HS-27A (cell line): ENCODE measurements at places on chromosomes 2 and 18.

DNA sequence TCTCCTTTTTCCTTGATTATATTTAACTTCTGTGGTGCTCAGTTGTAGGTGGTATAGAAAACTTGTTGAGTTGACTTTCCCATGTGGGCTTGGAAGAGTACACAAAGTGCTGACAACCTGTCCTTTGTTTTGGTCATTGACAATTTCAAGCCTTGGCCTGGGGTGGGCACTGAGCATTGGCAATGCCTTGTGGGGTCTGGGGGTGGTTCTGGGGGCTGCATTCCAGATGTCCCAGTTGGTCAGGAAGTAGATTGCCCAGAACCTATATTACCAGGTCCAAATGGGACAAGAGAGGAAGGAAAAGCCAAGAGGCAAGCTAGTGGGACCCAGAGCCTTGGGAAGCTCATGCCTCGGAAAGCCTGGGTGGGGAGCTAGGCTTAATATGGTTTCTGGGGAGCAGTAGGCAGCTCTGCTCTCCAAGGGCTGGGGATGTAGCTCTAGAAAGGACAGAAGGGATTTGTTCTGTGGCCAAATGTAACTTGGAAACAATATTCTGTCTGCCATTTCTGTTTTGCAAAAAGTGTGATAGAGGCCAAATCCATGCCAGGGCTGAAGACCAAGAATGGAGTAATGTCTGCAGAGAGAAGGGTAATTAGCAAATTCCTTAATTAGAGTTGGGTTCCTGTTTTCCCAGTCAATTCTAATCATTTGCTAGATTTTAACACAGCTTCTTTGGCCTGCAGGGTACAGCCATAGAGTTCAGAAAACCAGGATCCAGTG, 87.4 kb downstream of the SLC4A3 start:
- no peak for DNase-seq

- DNase-seq = no peak
Measured at GRCh38 chr2:7847321-7847720, 834.5 kb upstream of the ID2 start.

GRCh38 chr2:17272652-17273525, 245.4 kb downstream of the RAD51AP2 start:
- no peak for DNase-seq

- DNase-seq = no peak
Measured at GRCh38 chr2:163551616-163552373, 184.0 kb downstream of the FIGN start.

DNA sequence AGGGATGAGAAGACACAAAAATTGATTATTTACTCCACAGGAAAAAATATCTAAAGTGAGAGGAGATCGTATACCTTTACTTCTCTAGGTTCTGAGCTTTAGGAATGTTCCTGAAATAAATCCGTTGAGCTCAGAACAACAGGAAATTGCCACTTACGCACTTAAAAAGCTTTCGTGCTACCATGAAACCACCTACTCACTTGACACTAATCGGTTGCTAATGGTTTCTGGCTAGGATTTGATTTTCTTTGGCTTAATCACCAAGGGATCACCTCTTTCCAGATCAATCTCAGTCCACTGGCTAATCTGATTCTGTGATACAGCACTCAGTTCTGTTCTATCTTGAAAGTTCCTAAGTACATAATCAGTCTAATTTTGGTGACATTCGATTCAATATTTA, 419.6 kb downstream of the DLGAP1 start:
- no peak for DNase-seq

DNA sequence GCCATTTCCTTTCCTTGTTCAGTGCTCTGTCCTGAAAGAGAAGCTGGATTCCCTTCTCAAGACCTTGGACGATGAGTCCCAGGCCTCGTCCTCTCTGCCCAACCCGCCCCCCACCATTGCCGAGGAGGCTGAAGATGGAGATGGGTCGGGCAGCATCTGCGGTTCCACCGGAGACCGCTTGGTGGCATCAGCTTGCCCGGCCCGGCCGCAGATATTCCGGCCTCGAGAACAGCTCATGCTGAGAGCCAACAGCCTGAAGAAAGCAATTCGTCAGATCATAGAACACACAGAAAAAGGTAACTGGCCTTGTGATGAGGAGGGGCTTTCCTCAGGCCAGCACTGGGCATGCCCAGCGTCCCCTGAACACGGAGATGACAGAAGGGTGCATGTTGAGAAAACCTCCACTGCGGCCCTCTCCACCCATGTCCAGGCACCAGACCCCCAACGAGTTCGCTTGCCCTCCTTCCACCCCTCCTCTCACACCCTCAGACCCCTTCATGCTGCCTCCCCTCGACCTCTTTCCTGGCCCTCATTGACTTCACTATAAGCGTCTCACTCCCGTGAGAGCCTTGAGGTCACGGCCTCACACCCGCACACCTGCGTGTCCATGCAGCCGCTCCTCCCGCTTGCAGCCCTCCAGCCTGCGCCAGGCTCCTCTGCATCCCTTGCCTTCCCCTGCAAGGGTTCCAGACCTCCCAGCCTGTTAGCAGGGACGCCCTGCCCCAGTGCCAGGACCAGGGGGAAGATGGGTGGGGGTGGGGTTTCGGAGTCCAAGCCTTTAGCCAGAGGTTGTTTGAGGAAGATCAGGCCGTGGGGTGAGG, 95.0 kb downstream of the DGKD start:
- no peak for DNase-seq

- no peak for DNase-seq
Measured at GRCh38 chr2:235979753-235980435, 188.3 kb downstream of the GBX2 start.

DNA sequence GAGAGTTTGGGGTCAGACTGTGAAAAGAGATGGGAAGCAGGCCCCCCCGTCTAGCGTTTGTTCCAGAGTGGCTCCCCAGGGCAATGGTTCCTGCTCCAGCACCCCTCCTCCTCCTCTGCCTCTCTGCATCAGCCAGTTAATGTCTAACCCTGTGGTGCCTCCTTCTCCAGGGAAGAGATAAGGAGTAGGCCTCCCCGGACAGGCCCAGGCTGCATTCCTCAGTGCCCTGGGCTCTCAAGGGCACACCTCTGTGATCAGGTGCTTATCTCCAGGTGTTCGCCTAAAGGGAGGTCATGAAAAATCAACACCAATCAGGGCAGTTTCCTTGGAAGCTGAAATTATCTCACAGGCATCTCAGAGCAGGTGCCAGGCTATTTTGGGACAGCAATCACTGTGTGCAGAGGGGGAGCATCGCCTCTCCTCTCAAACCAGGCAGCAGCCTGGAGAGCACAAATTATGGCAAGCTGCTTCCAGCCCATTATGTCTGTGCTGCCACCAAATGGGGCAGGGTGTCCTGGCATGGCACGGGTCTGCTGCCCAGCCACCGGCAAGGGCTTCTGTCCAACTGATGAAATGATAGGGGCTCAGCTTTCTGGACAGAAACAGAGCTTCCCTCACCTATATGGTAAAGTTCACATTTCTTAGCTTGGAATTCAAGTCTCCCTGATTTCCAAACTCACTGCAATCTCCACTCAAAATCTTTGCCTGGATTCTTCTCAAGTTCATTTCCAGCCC, 255.8 kb upstream of the SLC14A2 start:
- DNase-seq = no peak

DNA sequence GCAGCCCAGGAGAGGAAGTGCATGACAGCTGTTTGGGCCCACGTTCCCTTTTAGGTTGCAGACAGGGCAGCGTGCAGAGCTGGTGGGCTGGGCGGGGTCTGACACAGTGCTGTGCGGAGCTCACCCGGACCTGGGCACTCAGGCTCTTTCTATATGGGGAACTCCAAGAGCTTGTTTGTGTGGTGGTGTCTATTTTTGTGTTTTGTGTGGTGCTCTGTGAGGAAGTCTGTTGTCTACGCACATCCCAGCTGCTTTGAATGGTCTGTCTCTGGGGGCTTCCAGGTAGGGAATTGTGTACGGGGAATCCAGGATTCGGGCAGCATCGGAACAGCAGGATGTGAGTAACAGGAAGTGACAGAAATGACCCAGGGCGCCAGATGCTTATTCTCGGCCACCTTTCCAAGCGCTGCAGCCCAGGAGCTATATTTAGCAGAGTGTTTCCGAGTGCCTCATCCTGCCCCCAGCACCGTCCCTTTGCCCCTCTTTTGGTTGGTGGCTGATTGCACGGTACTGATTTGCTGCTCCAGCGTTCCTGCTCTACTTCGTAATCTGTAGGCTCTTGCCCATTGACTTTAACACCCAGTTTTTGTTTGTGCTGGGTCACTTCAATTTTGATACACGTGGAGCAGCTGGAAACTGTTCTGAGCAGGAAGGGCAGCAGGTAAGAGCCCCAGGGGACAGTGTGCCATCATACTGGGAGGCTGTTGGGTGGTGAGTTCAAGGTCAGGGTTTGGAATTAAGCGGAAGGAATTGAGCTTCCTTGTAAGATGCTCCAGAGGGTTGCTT, 64.7 kb downstream of the DGKD start:
- no peak for DNase-seq

DNA sequence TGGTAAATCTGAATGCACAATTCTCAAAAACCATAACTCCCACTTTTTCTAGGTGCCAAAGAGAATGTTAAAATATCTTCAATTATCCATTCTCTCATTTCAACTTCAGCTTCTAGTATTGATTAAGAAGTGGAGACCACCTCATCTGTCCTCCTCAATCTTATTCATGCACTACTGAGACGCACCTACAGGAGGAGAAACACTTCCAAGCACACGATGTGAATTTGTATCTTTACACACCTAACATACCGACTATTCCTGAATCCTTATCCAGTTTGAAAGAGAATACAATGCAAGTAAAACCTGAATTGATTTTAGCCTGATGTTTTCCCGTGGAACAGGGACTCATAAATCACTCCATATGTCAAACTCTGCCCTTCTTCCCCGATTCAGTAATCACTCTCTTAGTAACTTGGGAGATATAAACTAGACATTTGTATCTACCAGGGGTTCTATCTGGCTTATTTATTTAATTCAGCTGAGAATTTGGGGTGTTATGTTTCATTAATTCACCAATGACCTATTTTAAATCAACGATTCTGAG, 101.0 kb downstream of the MREG start:
- no peak for DNase-seq
